ENCODE measurements at places on chromosomes 16 and 17.

GRCh38 chr16:89176147-89176690 lies 4.7 kb downstream of the CDH15 start:
- no peak overlapping the region for H3K4me3 ChIP-seq
- H3K36me3 ChIP-seq: no peaks in the 10 kb centered on the region
- no peak for DNase-seq
- H3K27ac ChIP-seq: no peak overlapping the region
- H3K4me1 ChIP-seq: no peaks in the 10 kb centered on the region

DNA sequence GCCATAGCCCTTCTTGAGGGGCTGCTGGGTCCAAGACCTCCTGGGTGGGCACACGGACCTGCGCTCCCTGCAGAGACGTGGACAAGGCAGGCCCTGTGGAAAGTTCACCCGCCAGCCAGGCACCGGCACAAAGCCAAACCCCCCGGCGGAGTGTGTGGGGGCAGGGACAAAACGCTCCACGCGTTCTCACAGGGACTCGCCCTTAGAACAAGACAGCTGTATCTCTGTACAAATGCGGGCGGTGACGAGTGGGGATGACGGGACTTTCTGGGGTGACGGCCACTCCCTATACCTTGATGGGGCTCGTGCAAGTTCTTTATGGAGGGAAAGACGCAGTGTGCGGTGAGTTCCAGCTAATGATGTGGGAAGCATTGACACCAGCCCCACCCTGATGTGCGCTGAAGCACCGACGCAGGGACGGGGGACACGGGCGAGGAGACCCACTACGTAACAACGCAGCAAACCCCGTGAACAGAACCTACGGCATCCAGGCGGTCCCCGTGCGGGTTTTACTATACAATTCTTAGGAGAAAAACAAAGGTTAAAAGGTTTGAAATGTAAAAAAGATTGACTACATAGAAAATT lies 49.4 kb downstream of the LMF1 start:
- H3K27ac ChIP-seq: no peak overlapping the region
- H3K27me3 ChIP-seq: no peaks in the 10 kb centered on the region
- DNase-seq: no peak

- peaks cover 3% of the 10 kb centered on the region for H3K27me3 ChIP-seq
- H3K36me3 ChIP-seq: peaks cover 38% of the 10 kb centered on the region
- peak overlapping the region; percentile 66 for H3K4me3 ChIP-seq
Observed at GRCh38 chr16:88005181-88005581, 53.9 kb downstream of the BANP start.

DNA sequence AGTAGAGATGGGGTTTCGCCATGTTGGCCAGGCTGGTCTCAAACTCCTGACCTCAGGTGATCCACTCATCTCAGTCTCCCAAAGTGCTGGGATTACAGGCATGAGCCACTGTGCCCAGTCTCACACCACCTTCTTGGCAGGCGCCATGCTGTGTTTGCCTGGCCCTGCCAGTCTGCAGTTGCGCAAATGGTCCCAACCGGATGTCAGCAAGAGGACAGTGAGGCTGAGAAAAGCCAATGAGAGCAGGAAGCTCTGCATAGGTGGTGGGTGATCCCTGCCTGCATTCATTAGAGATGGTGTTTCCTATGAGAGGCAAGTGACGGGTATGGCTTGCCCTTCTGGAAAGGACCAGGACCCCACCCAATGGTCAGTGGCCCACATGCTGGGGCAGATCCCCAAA lies 59.3 kb downstream of the PECAM1 start:
- peaks cover 13% of the 10 kb centered on the region for H3K27me3 ChIP-seq
- H3K4me1 ChIP-seq: peaks cover 20% of the 10 kb centered on the region
- H3K36me3 ChIP-seq: peaks cover 50% of the 10 kb centered on the region

- H3K4me1 ChIP-seq: no peaks in the 10 kb centered on the region
- DNase-seq: no peak
- H3K36me3 ChIP-seq: no peaks in the 10 kb centered on the region
- no peak overlapping the region for H3K4me3 ChIP-seq
- no peak overlapping the region for H3K27ac ChIP-seq
Observed at GRCh38 chr17:51802544-51802943, 356.0 kb downstream of the CA10 start.

DNA sequence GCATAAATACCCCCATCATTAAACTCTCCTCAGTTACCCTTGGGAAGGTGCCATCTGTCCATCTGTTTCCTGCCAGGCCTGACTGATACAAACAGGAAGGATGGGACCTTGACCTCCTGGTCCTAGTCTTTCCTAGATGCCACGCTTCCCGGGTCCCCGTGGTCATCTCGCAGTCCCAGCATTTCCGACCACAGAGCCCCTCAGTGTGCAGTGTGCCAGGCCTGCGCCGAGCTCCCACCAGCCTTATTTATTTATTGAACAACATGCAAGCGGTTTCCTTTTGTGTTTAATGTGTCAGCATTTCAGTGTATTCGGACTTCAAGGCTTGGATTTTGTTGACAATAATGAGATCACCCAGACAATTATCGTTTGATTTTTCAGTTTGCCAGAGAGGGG lies 45.6 kb upstream of the NKD1 start:
- H3K27me3 ChIP-seq: peaks cover 5% of the 10 kb centered on the region
- H3K36me3 ChIP-seq: no peaks in the 10 kb centered on the region
- no peak overlapping the region for H3K27ac ChIP-seq
- no peak overlapping the region for H3K4me3 ChIP-seq
- H3K4me1 ChIP-seq: peaks cover 19% of the 10 kb centered on the region

DNA sequence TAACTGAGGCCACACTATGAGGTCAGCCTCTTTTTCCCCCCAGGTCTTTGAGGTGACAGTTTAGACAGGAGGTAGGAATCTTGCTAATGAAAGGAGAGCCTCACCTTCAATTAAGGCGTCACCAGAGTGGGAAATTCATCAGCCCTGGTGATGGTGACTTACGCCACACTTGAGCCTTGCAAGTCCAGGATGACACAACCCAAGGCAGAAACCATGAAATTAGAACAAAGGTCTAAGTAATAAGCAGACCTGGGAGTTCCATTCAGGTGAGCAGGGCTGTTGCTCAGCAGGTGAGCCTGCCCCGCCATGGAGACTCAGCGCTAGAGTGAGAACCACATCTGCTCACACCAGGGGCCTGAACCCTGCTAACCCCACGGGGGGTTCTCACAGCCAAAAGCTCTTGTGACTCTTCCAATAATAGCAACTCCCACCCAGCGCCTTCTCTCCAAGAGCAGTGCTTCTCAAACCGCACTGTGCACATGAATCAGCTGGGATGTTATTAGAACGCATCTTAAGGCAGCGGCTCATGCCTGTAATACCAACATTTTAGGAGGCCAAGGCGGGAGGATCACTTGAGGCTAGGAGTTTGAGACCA lies 28.7 kb upstream of the KIFC3 start:
- no peaks in the 10 kb centered on the region for H3K27me3 ChIP-seq
- DNase-seq: no peak
- H3K36me3 ChIP-seq: no peaks in the 10 kb centered on the region
- H3K4me3 ChIP-seq: no peak overlapping the region
- H3K27ac ChIP-seq: no peak overlapping the region

DNA sequence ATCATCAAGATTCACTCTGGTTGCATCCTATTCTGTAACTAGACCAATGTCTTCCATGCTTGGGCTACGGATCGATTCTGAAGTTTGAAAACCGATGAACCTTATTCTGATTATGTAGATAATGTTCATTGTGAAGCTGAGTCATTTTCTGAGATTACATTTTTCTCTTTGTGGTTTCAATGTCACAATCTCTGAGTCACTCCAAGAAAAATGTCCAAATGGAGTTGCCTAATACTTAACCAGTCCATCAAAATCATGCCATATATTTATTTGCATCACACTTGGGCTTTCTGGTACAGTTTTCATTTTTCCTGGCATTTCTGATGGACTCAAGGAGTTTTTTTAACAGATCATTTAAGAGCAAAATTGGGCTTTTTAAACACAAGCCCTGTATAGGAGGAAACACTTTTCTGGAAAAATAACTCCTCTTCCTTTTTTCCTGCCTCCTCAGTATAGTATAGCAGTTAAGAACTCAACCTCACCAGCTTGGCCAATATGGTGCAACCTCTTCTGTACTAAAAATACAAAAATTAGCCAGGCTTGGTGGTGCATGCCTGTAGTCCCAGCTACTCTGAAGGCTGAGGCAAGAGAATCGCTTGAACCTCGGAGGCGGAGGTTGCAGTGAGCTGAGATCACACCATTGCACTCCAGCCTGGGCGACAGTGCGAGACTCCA lies 17.5 kb downstream of the CACNG3 start:
- no peak overlapping the region for H3K4me3 ChIP-seq
- no peaks in the 10 kb centered on the region for H3K36me3 ChIP-seq
- no peak for DNase-seq
- H3K27me3 ChIP-seq: no peaks in the 10 kb centered on the region
- H3K27ac ChIP-seq: no peak overlapping the region

DNA sequence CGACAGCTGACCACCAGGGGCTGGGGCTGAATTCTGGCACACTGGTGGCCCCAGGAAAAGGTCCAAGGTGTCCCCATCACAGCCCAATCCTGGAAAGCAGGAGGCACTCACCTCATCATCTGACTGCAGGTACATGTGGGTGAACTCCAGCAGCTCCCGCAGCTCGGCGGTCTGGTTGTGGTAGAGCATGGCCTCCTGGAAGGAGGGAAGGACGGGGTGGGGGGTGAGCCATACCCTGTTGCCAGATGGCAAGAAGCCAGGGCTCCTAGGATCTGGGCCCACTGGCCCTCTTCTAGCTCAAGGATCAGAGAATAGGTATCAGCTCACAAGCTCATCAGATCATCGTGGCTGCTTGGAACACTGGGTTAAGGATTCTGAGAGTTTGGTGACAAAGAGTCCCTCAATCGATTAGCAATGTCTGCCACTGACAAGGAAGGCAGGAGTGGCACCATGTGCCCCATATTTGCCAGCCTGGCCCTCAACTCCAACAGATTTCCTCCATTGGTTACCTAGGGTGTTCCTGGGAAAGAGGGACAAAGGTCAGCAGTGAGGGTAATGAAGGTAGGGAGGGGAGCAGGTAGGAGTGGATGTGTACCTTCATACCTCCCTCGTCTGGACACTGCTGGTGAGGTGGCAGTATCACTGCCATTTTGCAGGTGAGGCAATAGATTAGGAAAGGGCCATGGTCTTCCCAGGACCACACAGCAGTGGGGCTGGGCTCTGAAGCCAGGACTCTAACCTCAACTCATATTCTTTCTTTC lies 4.9 kb downstream of the P3H4 start:
- H3K27me3 ChIP-seq: peaks cover 9% of the 10 kb centered on the region
- DNase-seq: no peak
- H3K4me3 ChIP-seq: no peak overlapping the region

DNA sequence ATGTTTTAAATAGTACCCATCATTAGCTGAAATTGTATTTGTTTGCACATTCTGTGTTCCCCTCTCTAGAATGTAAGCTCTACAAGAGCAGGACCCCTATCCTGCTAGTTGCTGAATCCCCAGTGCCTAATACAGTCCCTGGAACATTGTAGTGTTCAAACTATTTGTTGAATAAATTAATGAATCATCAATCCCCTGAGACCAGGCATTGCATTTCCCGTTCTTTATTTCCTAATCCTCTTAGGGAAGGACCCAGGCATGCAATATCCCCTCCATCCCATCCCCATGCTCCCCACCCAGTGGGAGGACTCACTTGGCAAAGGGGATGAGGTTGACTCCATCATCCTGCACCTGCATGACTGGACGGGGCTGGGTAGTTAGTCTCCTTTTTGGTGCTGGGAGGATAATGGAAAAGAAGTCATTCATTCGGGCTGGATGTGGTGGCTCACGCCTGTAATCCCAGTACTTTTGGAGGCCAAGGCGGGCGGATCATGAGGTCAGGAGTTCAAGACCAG lies 3.2 kb downstream of the INCA1 start:
- H3K4me1 ChIP-seq: peaks cover 9% of the 10 kb centered on the region
- H3K4me3 ChIP-seq: no peak overlapping the region
- H3K27ac ChIP-seq: no peak overlapping the region

DNA sequence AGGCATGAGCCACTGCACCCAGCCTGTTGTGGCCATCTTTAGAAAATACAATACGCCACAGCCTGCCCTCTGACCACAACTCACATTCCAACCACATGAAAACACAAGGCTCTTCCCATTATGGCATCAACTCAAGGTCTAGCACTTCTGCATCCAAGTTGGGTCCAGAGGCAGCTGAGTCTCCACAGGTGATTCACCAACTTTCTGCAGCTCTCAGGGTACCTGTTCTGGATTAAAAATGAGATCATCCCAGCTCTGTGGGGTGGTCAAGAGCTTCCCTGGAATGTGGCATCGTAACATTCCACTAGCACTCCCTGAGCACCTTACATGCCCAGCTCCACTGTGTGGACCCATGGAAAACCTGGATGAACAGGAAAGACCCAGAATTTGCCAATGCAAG lies 9.9 kb upstream of the GUCY2D start:
- no peak overlapping the region for H3K4me3 ChIP-seq
- H3K27me3 ChIP-seq: no peaks in the 10 kb centered on the region
- no peaks in the 10 kb centered on the region for H3K4me1 ChIP-seq
- H3K36me3 ChIP-seq: no peaks in the 10 kb centered on the region
- no peak for DNase-seq

- no peak overlapping the region for H3K27ac ChIP-seq
- H3K36me3 ChIP-seq: peaks cover 36% of the 10 kb centered on the region
- H3K4me3 ChIP-seq: no peak overlapping the region
- H3K4me1 ChIP-seq: peaks cover 4% of the 10 kb centered on the region
Observed at GRCh38 chr17:4159761-4160160, 16.8 kb downstream of the CYB5D2 start.

DNA sequence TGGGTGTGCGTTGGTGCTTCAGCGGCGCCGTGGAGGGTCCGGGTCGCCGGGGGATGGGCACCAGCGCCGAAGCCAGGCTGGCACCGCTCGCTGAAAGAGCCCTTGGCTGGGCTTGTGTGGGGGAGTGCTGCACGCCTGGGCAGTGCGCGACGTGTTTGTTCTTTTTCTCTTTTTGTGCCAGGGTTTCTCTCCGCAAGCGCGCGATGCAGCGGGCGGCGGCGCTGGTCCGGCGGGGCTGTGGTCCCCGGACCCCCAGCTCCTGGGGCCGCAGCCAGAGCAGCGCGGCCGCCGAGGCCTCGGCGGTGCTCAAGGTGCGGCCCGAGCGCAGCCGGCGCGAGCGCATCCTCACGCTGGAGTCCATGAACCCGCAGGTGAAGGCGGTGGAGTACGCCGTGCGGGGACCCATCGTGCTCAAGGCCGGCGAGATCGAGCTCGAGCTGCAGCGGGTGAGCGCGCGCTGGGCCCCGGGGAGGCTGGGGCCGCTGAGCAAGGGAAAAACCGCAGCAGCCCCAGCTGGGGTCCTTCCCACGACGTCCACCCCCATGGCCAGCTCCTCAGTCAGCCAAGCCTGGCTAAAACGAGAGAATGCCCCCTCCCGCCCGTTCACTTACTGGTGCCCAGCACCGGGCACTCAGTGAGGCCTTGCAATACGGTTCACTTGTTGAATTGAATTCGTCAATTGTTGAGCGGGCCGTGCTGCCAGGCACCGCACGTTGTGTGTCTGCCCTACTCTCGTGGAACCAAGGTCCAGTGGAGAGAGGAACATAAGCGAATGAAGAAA lies 541 bp downstream of the GPT2 start:
- peaks cover 20% of the 10 kb centered on the region for H3K4me1 ChIP-seq
- peaks cover 23% of the 10 kb centered on the region for H3K27me3 ChIP-seq
- peak; percentile 25 for DNase-seq
- peak overlapping the region; percentile 67 for H3K27ac ChIP-seq

- H3K4me1 ChIP-seq: peaks cover 27% of the 10 kb centered on the region
- H3K27ac ChIP-seq: no peak overlapping the region
- no peak overlapping the region for H3K4me3 ChIP-seq
- H3K36me3 ChIP-seq: no peaks in the 10 kb centered on the region
Observed at GRCh38 chr16:71254832-71255525, 24.5 kb upstream of the HYDIN start.
